Activated CD4-positive, alpha-beta memory T cell treated with anti-CD3 and anti-CD28 coated beads for 36 hours (primary cell): ENCODE measurements at places on chromosomes 7 and 10. TPM values are rescaled to one million over a fixed set of nuclear protein-coding genes. Genes with fewer than 3 reads are reported as not detected.

Gene IFIT1B
- not detected for total RNA-seq

Gene AKR1C4
- not detected for total RNA-seq

GRCh38 chr10:121956111-121957061 is 18.6 kb downstream of the NSMCE4A start:
- no peak for DNase-seq

DNA sequence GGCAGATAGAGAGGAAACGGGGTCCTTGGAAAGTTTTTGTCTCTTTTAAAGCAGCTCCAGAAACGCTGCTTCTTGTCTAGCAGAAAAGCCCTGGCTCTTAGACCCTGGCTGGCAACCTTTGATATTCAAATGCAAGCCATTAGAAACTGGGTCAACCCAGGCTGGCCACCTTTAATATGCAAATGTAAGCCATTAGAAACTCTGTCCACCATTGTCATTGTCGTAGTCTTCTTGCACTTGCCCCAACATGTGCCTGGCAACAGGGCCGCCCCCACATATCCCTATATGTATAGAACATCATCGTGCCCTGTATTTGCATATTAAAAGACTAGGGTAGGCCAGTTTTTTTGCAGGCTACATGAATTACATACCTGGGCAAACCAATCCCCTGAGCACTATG is 621.3 kb upstream of the DPP6 start:
- DNase-seq: no peak

DNA sequence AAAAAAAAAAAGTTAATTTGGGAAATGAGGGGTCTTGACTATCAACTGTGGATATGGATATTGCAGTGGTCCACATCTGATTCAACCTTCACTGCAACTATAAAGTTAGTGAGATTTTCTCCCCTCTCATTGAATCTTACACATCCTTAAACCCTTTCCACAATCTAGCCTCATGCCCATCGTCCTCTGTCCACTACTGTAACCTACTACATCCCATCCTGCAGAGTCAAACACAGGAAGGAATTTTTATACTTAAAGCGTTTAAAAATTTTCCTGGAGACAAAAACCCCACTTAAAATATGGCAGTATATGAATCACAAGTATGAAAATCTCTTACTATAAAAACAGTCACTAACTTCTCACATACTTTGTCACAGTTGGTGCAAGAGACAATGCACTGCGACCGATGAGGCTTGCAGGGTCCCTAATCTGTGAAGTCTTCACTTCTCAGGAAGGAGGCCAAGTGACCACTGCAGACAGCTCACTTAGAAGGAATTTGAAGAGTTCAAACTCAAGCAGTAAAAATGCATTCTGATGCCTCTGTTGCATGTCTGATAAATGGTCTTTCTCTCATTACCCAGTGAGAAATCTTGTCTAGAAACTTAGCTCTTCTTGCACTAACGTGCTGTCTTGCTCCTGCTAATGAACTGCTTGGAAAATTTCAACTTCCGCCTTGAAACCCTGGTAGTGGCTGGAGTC is 50.3 kb upstream of the ST8SIA6 start:
- no peak for DNase-seq

DNA sequence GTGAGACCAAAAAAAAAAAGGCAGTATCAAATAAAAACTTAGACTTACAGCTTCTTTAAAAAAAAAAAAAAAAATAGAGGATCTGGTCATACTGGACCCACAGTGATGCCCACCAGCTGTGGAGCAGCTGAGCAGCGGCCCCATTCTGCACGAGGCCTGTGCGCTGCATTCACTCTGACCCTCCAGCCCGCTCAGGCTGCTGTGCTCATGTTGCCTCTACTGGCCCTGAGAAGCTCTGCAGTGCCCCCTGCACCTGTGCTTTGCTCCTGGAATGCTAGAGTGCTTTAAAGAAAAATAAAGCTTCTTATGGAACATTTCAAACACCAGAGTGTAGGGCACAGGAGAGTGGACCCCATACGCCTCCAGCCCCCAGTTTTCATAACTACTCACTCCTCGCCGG is 33.2 kb downstream of the TMEM120A start:
- no peak for DNase-seq

DNA sequence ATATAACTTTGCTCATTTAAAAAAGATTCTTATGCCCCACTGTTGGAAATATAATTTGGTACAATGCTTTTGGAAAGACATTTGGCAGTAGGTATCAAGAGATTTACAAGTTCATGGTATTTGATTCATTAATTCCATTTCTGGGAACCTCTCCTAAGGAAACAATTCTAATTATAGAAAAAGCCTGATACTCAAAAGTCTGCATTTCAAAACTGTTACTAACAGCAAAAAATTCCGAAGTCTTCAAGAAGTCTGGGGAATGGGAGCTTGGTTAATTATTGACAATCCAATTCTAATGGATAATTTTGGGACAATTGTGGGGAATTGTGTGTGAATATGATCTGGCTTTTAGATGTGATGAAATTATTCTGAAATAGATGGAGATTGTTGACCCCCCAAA is 59.6 kb downstream of the HDAC9 start:
- no peak for DNase-seq

DNA sequence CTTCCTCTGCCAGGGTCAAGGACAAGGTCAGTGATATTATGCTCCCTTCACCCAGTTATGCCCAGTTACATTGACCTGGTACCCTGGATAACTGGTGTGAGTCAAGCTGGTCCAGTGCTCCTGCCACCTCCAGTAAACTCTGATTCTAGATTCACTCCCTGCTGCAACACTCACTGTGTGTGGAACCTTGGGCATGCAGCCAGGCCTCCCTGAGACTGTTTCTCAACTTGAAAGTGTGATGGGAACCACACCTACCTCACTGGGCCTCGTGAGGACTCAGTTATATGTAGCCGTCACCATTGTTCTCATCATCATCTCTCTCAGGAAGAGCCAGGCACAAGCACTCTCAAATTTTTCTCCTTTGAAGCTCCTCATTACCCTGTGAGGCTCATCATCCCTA is 935 bp upstream of the ZNF736 start:
- peak; percentile 46 for DNase-seq

GRCh38 chr10:128339753-128340152 is 213.5 kb upstream of the MKI67 start:
- no peak for DNase-seq

Gene FGFR2
- 0.05 TPM for total RNA-seq

GRCh38 chr7:131600085-131600881 is 43.9 kb upstream of the PODXL start:
- DNase-seq: no peak

Gene MEIG1
- total RNA-seq: 0.95 TPM

- DNase-seq: peak; percentile 36
These were observed 34.6 kb downstream of the TRIM8 start for GRCh38 chr10:102678842-102679289.

- no peak for DNase-seq
These were observed 67.5 kb downstream of the AMZ1 start for GRCh38 chr7:2755531-2755930.

DNA sequence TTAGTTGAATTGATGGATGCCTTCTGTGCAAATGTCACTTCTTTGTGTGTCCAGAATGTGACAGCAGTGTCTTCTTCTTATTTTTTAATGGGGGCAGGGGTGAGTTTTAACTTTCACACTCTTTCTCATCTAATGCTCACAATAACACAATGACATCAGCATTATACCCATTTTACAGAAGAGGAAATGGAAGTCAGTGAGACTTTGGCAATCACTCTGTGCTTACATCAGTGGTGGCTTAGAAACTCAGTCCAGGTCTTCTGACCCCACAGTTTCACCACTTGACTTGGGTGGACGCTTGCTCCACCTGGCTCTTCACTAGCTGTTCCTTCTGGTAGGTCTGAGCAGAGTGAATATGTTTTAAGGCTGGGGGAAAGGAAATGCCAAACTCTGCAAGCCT is 124.0 kb downstream of the PRKCQ start:
- no peak for DNase-seq
